Stimulated activated CD4-positive, alpha-beta T cell treated with anti-CD3 and anti-CD28 coated beads, Interleukin-1b, Interleukin-23, amount 100 ng/mL, for 48 hours (primary cell): ENCODE measurements at places on chromosomes 7 and 10.

- DNase-seq: no peak
Measured at GRCh38 chr10:124995605-124996004, 53.7 kb downstream of the ZRANB1 start.

- no peak for DNase-seq
Measured at GRCh38 chr10:130575756-130576285, 439.6 kb downstream of the GLRX3 start.

GRCh38 chr7:158228986-158229385 is 358.6 kb downstream of the PTPRN2 start:
- DNase-seq: no peak

DNA sequence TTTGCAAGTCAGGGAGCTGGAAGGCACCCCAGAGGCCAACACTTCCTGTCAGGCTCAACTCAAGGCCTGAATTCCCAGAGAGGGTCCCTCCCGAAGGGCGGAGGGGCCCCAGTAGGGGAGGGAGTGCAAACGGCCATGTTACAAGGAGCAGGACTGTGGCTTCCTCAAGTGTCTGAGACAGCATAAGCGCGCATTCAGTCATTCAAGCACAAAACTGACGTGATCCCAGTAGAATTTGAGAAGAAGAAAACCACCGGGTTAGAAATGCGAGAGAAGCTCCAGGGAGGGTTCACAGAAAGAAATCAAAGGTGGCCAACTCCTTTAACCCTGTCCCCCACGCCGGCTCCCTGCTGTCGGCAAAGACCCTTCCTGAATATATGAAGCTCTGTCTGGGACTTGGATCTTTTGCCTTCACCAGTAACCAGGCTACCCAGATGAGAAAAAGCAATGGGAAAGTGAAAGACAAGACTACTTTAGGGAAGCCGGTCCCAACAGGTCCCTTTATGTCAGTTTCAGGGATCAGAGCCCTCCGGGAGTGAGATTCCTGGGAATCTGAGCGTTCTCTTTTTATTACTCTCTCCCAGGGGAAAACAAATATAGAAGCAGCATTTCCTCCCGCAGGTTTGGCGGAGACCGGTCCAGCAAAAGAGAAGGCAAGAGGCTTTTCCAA is 1.3 kb downstream of the AFAP1L2 start:
- no peak for DNase-seq

DNA sequence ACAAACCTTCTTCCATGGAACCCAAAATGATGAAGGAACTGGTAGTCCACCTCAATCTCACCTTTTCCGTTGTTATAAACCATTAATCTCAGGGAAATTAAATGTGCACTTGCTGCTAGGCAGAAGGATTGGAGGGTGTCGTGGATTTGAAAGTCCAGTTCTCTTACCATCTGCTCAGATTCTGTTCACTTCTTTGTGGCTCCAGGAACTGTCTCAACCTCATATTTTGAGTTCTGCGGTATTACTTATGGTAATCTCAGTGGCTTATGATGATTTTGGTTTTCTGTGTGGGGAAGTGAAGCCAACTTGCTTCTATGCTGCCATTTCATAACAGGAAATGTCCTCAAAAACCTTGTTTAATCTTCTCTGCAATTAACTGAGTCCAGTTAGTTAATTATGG is 136.4 kb downstream of the CDC14C start:
- no peak for DNase-seq

GRCh38 chr7:157795643-157796042 is 458.8 kb downstream of the DNAJB6 start:
- DNase-seq: no peak

DNA sequence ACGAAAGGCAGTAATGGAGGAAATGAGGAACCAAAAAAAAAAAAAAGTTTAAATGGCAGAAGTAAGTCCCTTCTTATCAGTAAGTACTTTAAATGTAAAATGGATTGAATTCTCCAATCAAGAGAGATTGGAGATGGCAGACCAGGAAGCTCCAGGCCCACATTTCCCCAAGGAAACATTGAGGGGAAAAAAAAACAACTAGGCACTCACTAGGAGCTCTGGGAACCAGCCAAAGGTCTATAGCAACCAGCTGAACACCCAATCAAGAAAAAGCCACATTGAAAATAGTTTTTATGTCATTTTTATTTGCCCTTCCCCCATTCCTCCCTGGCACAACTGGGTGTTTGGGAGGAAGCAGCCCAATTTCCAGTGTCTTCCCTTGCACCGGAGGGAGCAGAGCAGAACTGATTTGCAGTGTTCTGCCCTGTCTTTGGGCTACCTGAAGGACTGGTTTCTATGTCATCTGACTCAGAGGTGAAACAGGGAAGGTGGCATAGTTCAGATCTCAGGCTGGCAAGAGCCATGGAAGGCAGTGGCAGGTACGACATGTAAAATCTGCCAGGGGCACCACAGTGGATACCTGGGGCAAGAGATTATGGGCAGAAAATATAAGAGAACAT is 121.9 kb downstream of the SMURF1 start:
- no peak for DNase-seq

GRCh38 chr7:83306502-83306901 is 143.8 kb upstream of the PCLO start:
- DNase-seq: no peak

DNA sequence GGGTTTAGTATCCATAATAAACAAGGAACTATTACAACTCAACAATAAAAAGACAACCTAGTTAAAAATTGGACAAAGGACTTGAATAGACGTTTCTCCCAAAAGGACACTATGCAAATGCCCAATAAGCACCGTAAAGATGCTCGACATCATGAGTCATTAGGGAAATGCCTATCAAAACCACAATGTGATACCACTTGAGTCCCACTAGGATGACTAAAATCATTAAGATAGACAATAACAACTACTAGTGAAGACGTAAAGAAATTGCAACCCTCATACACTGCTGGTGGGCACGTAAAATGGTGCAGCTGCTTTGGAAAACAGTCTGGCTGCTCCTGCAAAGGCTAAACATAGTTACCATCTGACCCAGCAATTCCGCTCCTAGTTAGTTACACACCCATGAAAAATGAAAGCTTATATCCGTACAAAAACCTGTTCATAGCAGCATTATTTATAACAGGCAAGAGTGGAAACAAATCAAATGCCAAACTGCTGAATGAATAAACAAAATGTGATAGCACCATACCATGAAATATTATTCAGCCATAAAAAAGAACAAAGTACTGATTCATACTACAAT is 17.3 kb downstream of the CCDC3 start:
- DNase-seq: no peak

- DNase-seq: no peak
Measured at GRCh38 chr10:7763929-7764328, 23.9 kb downstream of the KIN start.

- no peak for DNase-seq
Measured at GRCh38 chr10:30789806-30790205, 160.3 kb upstream of the LYZL2 start.

- DNase-seq: no peak
Measured at GRCh38 chr10:102743078-102743587, 615 bp upstream of the WBP1L start.

GRCh38 chr7:94642838-94643653 is 12.9 kb downstream of the SGCE start:
- DNase-seq: no peak
